ENCODE measurements at places on chromosomes 7 and 10.

DNA sequence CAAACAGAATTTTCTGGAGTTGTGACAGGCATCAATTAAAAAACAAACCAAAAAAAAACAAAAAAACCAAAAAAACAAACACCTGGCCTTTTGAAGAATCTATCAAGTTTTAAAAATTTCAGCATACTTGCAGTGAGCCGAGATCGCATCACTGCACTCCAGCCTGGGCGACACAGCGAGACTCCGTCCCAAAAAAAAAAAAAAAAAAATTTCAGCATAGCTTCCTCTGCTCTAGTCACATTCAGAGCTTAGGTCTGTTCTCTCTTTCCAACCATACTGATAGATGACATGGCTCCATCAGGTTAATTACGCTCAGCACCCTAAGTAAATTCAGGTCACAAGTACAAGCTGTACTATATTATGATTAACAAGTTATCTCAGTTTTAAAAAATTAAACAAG lies 3.1 kb downstream of the KBTBD2 start:
- no peak for DNase-seq

- DNase-seq: no peak
These were observed 43.7 kb upstream of the WASL start for GRCh38 chr7:123792547-123792946.

GRCh38 chr7:41931263-41931646 lies 228.4 kb upstream of the INHBA start:
- no peak for DNase-seq

- no peak for DNase-seq
These were observed 6.0 kb downstream of the TSC22D4 start for GRCh38 chr7:100472854-100473499.

- DNase-seq: no peak
These were observed 41.8 kb upstream of the TMEM213 start for GRCh38 chr7:138755842-138756590.

GRCh38 chr7:51065766-51066165 lies 250.8 kb downstream of the COBL start:
- no peak for DNase-seq

DNA sequence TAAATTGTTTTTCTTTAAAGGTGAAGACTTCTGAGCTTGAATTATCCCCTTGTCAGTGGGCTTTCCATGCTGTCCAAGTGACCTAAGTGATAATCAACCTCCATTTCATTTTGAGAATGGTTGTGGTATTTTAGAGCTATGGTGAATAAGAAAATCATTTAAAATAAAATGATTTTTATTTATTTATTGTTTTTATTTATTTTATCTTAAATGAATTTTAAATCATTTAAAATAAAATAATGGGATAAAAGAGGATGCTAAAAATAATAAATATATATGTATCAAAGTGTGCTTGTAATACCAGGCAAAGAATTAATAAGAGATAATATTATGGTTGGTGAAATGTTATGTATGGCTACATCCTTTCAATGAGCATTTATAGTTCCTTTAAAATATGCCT lies 24.5 kb downstream of the CAV1 start:
- DNase-seq: no peak

DNA sequence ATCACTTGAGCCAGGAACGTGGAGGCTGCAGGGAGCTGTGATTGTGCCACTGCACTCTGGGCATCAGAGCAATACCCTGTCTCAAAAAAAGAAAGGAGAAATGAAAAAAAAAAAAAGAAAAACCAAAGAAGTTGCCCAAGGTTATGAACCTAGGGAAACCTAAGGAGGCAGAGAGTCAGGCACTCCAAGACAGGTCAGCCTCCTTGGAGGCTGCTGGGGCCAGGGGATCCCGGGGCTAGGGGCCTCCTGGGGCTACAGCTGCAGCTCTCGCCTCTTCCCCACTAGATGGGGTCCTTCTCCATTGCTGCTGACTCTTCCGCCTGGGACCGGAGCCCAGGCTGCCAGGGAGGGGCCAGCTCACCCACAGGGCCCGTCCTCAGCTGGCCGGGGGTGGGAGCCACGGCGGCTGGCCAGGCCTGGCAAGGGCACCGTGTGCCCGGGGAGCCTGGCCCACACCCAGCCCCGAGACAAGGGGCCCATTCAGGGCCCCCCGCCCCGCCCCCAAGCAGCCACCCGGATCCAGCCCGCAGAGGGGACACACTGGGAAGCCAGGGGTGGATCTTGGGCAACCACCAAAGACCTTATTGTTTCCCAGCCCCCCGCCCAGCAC lies 1.7 kb upstream of the SPACDR start:
- DNase-seq: no peak

- no peak for DNase-seq
These were observed 99.1 kb downstream of the SND1 start for GRCh38 chr7:127751062-127751461.

DNA sequence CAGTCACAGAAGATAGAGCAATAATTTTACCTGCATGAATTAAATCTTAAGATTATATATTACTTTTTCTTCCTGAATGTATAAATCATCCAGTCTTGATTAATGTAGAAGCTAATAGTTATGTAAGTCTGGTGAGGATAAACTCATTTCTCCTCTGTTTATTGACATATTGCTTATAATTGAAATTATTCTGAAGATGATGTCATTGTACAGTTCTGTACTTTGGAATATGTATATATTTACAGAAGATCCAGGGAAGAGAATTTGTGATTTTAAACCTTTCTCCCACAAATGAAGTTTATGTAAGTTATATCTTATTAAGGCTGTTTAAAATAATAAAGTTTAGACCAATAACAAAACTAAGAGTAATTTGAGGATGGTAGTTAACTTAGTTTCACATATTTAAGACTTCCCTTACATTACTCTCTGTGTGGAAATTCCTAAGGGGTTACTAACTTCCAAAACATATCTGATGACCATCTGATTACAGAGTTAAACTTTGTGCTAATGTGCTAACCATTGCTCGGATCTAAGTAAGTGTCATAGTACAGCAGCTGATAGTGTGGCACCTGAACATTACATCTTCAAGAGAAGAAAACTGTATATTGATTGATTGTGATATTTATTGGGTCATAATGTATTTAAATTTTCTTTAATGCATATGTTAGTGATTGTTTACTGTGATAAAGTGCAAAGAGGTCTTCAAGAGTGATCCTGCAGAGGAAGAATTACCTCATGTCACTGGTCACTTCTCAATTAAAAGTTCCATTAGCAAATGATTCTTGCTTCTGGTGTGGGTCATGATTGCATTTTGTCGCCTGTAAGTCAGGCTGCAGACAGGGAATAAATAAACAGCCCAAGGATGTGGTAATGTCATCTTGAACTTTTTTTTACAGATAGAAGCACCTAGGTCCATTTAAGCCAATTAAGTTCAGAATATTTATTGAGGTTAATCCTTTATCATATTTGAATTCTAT lies 96.9 kb downstream of the UBE3C start:
- DNase-seq: no peak

GRCh38 chr7:73932364-73932763 lies 71.4 kb downstream of the TMEM270 start:
- no peak for DNase-seq

- peak; percentile 6 for DNase-seq
These were observed 75.8 kb downstream of the LSMEM1 start for GRCh38 chr7:112556633-112557032.

DNA sequence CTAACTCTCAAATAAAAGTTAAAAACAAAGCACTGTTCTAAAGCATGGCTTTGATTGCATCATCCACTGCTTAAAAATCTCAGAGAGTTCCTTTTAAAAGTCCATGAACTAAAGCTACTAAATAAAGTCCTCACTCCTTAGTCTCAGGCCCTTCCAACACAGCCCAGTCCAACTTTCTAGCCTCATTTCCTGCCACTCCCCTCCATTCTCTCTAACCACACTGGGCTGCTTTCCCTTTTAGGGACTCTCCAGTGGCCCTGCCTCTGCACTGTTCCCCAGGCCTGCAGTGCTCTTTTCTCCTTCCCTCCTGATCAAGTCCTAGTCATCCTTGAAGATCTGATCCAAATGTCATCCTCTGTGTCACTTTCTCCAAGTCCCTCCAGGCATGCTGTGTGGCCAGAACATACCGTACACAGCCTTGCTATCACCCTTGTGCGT lies 56.9 kb upstream of the PPP1R3C start:
- no peak for DNase-seq

- DNase-seq: no peak
These were observed 7.2 kb downstream of the MINDY4 start for GRCh38 chr7:30778255-30779025.

GRCh38 chr7:137890449-137890921 lies 43.7 kb upstream of the DGKI start:
- no peak for DNase-seq

DNA sequence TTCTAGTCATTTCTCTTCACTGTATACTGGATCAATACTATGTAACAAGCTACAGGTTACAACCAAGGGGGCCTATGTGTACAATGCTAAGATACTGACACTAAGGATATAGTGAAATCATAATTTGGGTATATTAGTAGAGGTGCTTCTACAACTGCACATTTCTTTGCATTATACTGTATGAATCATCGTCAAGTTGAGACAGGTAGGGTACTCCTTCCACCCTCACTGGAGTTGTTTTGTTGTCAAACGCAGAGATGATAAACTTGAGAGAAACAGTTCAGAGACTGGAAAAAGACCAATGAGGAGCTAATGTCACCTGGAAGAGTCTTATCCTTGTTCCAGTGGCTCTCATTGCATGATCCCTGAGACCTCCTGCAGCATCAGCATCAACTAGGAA lies 208.2 kb upstream of the PRPS1L1 start:
- no peak for DNase-seq

DNA sequence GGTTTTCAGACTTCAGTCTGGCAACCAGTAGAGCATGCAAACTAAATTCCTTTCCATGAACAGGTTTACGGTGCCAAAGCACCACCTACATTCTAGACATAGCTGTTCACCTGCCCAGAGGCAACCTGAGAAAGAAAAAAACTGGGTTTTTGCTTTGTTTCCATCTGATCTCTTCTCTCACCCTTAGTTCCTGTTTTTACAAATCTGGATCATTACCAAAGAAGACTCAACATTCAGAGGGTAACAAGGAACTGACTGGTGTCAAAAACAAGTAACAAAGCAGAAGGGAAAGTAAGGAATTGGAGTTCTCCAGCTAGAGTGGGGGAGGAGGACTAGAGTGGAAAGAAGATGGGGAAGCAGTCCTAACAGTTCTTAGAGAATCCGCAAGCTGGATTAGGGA lies 36.4 kb downstream of the CPVL start:
- no peak for DNase-seq

DNA sequence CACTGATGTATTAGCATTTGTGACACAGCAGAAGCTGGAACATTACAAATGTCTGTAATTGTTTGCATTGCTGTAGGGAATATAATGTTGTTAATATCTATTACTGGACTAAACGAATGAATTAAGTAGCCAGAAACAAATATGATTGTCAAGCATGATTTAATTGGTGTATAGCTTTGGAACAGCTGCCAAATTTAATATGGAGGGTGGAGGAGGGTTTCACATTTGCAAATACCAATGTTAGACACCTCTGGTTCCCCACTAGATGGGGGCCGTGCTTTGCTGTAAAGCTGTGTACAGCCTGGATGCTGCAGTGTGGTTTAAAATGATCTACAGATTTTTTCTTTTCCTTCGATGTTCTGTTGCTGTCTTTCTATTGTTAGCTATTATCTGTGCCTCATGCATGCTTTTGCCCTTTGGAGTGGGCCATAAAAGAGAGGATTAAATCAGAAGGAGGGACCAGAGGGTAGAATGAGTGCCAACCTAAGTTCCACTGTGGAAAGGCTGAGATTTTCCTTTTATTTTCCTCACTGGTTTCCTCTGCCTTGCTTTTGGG lies 23.1 kb downstream of the DNAJB9 start:
- no peak for DNase-seq

- peak; percentile 47 for DNase-seq
These were observed 101.6 kb downstream of the DYNC2I1 start for GRCh38 chr7:158957921-158958491.

GRCh38 chr7:27032839-27033238 lies 63.0 kb downstream of the HOXA1 start:
- DNase-seq: no peak

GRCh38 chr7:99028261-99028973 lies 115.5 kb downstream of the SMURF1 start:
- no peak for DNase-seq

GRCh38 chr10:3631291-3631690 lies 153.7 kb downstream of the KLF6 start:
- DNase-seq: no peak

- DNase-seq: peak; percentile 83
These were observed 108.0 kb downstream of the GRK5 start for GRCh38 chr10:119315128-119316001.

DNA sequence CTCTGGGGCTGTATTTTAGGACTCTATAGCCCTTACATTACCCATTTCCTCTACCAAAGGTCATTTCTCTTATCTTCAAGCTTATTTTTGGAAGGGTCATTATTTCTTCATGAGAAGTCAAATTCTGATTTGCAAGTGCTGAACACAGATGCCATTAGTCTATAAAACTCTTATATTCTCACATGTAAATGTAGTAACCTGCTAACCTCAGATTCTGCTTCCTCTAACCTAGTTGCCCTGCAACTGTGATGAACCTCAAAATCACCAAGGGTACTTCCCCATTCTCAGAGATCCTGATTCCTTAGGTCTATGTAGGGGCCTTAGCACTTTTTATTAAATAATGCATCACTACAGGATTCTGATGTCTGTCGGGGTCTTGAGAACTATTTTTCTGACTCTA lies 6.3 kb downstream of the FAS start:
- no peak for DNase-seq

GRCh38 chr10:44311563-44312051 lies 73.3 kb downstream of the CXCL12 start:
- no peak for DNase-seq

DNA sequence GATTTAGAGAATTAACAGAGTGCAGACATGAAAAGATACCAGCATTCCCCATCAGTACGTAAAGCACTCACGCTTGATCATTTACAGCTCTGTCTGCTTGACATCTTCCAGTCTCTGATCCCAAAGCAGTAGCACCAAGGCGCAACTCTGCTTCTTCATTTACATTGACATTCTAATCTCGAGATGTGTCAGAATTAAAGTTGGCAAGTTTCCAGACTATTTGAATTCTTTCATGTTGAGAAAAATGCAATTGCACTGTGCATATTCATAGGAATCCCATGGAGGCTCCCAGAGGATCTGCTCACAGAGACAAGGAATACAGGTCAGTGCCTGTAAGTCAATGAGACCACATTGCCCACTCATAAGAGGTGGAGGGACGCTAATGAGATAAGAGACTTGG lies 183.9 kb downstream of the LRRN3 start:
- no peak for DNase-seq

- no peak for DNase-seq
These were observed 264.6 kb downstream of the DGKB start for GRCh38 chr7:14637968-14638367.

GRCh38 chr7:76380623-76380966 lies 21.8 kb upstream of the YWHAG start:
- no peak for DNase-seq

Measured in activated naive CD8-positive, alpha-beta T cell treated with anti-CD3 and anti-CD28 coated beads for 36 hours (primary cell).